Esophagus muscularis mucosa (tissue), 4 donors: ENCODE measurements at places on chromosomes 3 and 15.

- no peak for DNase-seq
Measured at GRCh38 chr3:32506466-32506865, 3.8 kb upstream of the CMTM6 start.

- DNase-seq: no peak
Measured at GRCh38 chr3:20861454-20861853, 675.4 kb upstream of the SGO1 start.

DNA sequence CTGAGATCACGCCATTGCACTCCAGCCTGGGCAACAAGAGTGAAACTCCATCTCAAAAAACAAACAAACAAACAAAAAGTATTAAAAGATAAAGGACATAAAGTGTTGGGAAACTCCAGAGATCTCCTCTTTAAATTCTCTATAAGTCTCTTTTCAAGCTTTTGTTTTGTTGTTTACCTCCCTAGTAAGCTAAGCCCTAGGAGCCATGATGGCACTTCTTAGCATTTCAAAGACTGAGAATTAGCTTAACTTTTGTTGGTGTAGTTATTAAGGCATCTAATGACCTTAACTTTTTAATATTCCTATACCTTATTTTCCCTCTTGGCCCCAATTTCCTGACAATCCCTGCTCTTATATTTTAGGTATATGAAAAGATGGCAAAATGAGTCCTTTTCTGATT, 157.3 kb downstream of the ZNF609 start:
- DNase-seq: no peak

- no peak for DNase-seq
Measured at GRCh38 chr3:105639131-105639530, 229.7 kb downstream of the CBLB start.

DNA sequence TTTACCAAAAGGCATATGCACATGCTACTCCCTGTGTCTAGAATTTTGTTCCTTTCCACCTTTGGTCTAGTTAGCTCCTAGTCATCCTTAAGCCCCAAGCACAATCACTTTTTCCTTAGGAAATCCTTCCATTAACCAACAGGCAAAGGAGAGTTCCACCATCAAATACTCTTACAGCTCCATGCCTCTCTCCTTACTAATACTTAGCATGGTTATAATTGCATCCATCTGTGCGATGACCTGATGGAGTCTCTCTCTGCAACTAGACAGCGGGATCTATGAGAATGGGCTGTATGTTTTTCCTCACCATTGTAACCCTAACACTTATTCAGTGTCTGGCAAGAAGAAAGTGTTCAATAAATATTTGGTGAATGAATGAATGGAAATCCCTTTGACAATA, 69.3 kb upstream of the SMAD3 start:
- peak; percentile 19 for DNase-seq

DNA sequence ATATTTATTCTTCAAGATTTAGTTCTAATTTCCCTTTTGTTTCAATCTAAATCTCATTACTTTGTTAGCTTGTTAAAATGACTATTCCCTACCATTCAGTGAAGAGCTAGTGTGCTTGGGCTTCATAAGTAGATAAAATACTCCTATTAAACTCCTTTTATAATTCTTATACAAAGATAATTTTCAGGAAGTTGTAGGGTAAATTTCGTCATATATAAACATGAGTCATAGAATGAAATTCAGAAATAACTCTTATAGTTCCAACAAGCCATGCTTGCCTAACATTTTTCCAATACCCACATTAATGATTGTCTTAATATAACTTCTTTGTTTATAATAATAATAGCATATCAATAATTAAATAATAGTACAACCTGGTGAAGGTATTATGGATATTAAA, 407.3 kb downstream of the NAALADL2 start:
- no peak for DNase-seq

GRCh38 chr3:144142151-144142840, 170.7 kb downstream of the DIPK2A start:
- DNase-seq: no peak

DNA sequence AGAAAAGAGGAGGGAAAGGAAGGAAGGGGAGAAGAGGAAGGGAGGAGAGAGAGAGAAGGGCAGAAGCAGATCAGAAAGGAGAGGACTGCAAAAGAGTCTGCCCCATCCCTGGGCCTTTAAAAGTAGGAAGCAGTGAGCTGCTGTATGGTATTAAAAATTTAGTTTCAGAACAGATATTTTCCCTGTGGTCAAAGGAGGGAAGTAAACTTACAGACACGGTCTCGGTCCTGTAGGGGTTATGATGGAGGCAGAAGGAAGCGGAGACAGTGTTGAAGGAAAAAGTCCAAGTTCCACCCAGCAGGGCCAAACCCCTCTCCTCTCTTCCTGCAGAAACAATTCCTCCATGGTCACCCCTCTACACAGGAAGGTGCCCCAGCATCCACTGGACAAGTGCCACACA, 122.0 kb upstream of the PROK2 start:
- DNase-seq: no peak

- DNase-seq: no peak
Measured at GRCh38 chr15:88649286-88649733, 10.5 kb downstream of the ISG20 start.

GRCh38 chr3:39809181-39809994, at the start of gene MYRIP:
TSS of gene MYRIP (plus strand) at chr3:39809609. CDS start at chr3:39900817, 91,208 bp downstream.
- no peak for DNase-seq

DNA sequence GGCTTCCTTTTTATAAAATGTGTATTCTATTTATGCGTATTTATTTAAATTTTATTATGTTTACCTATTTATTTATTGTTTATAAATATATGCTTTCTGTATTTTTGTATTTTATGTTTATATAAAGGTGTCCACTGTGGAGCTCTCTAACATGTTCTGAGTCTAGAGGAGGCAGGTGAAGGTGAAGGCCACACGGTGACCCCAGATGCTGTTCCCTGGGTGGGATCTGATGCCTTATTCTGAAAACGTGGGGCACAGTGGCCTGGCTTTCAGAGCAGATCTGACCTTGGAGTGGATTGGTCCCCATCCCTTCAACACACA, 104.7 kb upstream of the SLC7A14 start:
- no peak for DNase-seq

GRCh38 chr3:111652492-111653180, 57.5 kb upstream of the ZBED2 start:
- DNase-seq: no peak

DNA sequence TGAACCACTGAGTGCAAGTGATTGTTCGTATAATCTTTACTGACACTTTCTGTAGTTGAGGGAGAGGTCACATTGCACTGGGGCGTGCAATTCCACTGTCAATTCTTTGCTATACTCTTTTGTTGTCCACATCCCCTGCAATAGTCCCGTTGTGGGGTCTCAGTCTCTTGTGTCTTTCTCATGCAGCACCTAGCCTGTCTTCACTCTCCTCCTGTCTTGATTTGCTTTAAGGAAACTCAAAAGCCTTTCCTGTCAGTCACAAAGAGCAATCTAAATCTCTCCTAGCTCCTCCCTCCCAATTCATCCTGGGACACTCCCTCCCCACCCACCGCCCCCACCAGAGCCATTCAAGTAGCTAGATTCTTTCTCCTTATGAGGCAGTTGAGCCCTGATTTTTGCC, 13.2 kb upstream of the TMEM158 start:
- DNase-seq: no peak

GRCh38 chr15:77535845-77536244, 96.9 kb downstream of the LINGO1 start:
- DNase-seq: no peak
